LNCaP clone FGC (cell line): ENCODE measurements at places on chromosomes 7 and 10.

GRCh38 chr10:17065273-17065672, 64.3 kb downstream of the CUBN start:
- DNase-seq, result no peak

DNA sequence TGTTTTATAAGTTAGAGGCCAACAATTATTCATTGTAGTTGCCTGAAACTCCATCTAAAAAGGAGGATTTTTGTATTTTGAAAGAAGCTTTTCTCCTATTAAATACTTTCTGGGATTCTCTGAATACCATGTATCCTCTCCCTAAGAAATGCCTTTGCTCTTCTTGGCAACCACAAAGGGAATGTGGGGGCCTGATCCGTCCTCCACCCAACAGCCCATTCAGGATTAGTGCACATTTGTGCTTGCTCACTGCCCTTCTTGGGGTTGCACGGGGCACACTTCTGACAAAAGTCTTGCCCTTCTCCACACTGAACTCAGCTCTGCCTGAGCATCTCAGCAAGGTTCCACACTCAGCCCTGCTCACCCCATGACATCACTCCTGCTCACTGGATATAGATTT, 194.2 kb downstream of the SLC25A13 start:
- DNase-seq, result no peak

GRCh38 chr7:96548664-96549063, 161.0 kb downstream of the SEM1 start:
- DNase-seq, result peak; percentile 71

DNA sequence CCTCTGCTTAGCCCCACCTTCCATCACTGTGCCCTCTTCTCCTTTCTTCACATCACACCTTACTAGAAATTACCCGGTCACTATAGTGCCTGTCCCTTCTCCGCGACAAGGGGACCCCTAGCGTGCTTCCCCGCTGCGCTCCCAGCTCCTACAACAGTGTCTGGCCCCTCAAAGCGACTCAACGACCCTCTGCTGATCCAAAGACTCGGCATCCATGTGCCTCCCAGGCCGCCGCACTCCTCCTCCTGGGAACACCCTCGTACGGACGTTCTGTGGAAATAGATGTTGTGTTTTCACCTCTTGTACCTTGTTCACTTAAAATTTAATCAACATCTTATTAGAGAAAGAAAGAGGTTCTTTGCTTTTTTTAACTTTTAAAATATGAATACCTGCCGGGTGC, 463.5 kb downstream of the DNAJB6 start:
- no peak for DNase-seq

GRCh38 chr7:2510909-2511768, 8.4 kb upstream of the LFNG start:
- DNase-seq, result no peak
